Mucosa of descending colon (tissue), 3 donors: ENCODE measurements at places on chromosomes 6 and 20. TPM values are rescaled to one million over a fixed set of nuclear protein-coding genes. Genes with fewer than 3 reads are reported as not detected.

Gene CHD6
- total RNA-seq, result 53.6 TPM

Gene VSTM2L
- total RNA-seq, result 0.81 TPM

Gene GJA10
- total RNA-seq, result not detected

GRCh38 chr6:3804964-3805363, 44.2 kb upstream of the FAM50B start:
- no peak for DNase-seq

- DNase-seq, result no peak
Measured at GRCh38 chr6:78347191-78347916, 520.0 kb upstream of the IRAK1BP1 start.

DNA sequence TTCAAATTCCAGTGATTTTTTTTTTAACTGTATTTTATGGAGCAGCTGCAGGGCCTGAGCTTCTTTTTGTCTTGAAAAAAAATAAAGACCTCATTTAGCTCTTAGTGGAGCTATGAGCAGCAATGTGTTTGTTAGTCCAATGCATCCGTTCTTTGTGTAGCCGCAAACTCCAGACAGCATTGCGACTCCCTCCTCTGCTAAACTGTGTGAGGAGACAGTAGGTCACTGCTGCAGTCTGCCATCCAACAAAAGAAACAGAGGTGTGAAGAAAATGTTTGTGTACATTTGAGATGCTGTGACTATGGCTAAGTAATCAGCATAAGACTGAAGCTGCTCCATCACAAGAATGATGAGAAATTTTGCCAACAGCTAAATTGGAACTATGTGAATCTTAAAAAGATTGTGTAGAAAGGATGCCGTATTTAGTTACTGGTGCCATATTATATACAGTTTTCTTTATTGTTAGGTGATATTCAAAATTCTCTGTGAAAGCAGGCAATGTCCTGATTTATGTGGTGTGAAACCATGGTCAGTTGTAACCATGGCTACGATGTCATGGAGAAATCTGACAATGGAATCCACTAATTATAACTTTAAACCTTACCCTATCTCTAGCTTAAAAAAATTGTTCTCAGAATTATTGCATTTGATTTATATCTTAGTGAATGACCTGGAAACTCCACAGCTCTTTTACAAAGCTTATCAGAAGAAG, 428.8 kb upstream of the EPHA7 start:
- no peak for DNase-seq

DNA sequence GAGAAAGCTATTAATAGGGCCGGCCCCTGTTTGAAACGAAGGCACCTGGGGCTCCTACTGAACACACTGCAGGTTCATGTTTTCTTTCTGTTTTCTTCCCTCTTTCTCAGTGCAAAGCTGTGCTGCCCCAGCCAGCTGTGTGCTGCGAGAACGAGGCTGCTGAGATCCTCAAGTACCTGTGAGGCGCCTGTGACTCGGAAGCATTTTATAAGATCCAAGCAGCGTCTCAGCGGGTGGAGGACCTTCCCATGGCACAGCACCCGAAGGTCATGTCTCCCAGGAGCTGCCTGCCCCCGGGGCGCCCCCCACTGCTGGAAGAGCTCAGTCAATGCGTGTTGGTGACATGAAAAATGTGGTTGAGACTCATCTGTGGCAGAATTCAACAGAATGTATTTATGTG, 66.3 kb downstream of the SMOC2 start:
- DNase-seq, result no peak

DNA sequence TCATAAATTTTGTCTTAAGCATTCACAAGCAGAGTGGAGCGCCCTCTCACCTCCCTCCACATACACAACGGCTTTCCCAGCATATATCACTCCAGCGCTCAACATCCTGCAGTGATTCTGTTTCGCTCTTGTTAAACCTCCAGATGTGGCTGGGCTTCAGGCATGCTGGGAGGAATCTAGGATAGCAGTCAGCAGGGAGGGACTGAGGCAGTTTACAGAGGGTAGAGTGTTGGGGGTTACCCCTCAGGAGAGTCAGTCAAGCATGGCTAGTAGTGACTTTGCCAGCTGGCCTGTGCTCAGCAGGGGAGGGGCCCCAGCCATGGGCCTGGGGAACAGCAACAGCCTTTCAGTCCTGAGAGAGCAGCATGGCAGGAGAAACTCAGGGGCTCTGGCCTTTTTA, 161.4 kb upstream of the FLRT3 start:
- DNase-seq, result no peak

DNA sequence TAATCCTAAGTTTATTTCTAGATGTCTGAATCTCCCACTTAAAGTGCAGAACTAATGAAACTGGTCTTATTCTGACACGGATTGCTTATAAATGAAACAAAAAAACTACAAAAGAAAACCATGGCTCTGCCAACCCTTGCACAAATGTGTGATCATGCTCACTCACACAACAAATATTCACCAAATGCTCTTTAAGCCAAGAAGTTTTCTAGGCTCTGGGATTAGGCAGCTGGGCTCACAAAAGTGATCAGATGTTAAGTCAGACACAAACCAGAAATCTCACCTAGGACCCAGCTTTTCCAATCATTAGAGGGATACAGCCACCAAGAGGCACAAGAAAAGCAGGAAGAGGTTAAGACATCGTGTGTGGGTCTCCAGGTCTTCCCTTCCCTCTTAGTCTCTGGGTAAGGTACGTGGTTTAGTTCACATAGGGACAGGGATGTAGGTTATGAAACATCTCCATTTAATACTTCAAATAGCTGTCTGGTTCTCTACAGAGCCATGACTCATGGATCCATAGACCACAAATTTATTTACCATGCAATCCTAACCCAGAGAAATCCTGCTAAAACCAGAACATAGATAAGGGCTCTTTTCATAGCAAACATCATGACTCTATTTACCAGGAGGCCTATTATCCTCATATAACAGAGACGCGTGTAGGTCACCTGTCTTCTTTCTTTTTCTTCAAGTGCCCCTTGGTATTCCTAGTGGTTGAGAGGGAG, 165.2 kb downstream of the WDR27 start:
- DNase-seq, result no peak

- DNase-seq, result no peak
Measured at GRCh38 chr6:33189625-33190448, 2.4 kb downstream of the COL11A2 start.

GRCh38 chr6:153001767-153002612, 519 bp downstream of the MTRF1L start:
- no peak for DNase-seq

DNA sequence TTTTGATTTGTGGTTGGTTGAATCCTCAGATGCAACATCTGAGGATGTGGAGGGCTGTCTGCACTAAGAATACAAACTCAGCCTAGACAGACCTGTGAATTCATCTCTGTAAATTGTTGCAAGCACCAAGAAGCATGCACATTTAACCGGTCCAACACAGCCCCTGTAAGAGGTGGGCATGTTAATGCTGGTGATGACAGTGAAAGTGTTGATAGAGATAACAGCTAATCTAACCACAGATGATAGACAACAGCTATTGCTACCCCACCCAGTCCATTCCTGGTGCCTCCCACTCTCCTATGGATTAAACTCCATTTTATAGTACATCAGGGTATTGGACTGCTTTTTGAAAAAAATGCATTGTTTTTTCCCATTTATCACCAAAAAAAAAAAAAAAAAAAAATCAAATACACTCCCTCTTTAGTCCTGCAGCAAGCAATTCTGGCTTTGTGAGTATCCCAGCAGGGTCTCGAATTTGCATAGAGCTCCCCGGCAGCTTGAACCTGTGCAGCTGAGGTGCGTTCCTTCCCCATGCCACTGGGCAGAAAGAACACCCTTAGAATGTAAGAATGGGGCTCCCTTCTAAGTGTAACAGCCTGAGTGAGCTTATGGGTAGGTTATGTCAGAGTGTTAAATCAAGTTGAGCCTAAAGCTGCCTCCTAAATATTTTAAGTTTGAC, 270.9 kb upstream of the JARID2 start:
- no peak for DNase-seq

DNA sequence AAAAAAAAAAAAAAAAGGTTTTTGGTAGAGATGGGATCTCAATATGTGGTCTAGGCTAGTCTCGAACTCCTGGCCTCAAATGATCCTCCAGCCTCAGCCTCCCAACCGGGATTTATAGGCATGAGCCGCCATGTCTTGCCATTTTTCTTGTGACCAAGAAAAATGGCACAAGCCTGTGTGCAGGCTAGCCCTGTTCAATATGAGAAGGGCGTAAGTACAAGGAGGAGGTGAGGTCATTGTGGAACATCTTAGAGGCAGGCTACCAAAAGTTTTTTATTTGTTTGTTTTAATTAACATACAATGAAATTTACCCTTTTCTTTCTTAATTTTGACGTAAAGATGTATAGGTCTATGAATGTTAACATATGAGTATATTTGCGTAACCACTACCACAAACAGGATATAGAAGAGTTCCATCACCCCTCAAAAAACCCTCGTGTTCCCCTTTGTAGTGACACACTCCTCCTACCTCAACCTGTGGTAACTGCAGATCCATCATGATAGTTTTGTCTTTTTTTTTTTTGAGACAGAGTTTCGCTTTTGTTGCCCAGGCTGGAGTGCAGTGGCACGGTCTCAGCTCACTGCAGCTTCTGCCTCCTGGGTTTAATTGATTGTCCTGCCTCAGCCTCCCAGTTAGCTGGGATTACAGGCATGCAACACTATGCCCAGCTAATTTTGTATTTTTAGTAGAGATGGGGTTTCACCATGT, 28.3 kb upstream of the KIF3B start:
- DNase-seq, result no peak

DNA sequence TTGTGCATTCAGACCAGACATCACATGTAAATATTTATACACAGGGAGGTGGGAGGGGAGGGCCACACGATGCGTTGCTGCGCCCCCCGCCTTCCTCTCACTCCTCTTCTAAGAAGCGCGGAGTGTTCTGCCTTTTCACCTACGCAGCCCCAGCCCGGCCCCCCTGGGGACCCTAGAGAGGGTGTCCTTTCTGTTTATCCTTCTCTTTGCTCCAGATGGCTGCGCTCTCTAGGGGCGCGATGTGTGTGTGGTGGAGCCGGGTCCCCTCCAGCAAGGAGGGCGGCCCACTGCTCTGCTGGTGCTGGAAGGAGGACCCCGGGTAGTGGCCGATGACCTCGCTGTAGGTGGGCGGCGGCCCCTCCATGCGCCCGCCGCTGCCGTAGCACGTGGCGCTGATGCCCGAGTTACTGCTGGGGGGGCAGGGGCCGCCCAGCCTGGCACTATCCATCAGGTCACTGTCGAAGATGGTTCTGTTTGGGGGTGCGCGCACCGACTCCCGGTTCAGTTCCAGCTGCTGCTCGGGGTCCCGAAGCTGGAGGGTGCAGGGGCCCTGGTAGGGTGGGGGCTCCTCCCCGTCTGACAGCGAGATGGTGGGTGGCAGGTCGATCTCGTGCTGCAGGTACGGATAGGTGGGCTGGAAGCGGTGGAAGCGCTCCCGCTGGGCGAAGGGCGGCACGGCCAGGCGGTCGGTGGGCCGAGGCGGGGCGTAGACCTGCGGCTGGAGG, 31.8 kb upstream of the ZBP1 start:
- peak; percentile 45 for DNase-seq

DNA sequence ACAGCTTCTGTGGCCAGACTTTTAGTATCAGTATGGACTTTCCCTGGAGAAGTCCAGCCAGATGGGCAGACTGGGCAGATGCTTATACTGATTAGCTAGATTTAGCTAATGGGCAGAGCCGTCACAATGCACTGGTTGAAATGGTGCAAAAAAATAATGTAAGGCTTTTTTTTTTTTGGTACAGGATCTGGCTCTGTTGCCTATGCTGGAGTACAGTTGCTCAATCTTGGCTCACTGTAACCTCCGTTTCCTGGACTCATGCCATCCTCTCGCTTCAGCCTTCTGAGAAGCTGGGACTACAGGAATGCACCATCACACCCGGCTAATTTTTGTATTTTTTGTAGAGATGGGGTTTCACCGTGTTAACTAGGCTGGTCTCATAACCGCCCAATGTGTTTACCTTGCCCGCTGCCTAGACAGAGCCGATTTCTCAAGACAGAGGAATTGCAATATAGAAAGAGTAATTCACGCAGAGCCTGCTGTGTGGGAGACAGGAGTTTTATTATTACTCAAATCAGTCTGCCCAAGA, 16.4 kb upstream of the KIFC1 start:
- no peak for DNase-seq

DNA sequence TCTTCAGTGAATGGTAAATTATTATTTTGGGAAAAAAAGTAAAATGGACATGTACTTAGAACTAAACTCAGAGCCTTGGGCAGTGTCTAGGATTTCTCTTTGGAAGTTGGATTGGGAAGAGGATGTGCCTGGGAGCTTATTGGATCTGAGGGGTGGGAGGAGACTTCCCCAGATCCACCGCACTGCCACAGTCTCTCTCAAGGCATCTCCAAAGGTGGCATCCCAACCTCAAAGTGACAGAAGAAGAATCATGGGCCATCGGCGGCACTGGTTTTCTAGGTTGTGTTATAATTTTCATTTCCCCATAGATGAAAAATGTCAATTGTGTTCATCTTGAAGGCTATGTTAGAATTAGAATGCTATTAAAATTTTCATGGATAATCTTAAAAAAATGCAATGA, 66.8 kb upstream of the CD93 start:
- DNase-seq, result no peak
